Stimulated activated CD4-positive, alpha-beta T cell treated with anti-CD3 and anti-CD28 coated beads, Interleukin-2, amount 100 ng/mL, for 24 hours (primary cell): ENCODE measurements at places on chromosomes 3 and 15.

DNA sequence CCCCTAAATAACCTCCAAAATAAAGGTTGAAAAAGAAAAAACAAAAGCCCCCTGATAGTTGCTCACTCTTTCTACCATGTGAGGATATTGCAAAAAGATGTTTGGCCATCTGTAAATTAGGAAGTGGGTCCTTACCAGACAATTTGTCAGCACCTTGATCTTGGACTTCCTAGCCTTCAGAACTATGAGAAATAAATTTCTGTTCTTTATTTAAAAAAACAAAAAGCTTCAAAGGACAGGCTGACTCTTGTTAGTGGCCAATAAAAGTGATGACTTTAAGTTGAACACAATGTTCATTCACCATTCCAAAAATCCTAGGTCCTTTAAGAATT, 103.5 kb downstream of the CBLB start:
- DNase-seq = no peak

DNA sequence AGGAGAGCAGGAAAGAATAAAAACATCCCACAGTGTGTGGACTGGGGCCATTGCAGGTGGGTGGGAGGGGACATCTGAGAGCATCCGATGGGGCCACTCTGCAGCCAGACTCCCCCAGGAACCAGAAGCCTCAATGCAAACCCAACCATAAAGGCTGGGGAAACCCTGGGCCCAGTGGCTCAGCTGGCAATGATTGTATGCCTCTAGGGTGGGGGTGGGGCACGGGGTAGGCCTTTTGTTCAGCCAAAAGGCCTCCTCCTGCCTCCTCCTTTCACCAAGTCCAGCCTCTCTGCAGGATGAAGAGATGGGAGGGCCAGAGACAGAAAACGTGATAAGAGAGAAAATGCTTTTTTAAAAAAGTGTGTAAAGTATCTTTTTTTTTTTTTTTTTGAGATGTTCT, 45.5 kb upstream of the HERC1 start:
- no peak for DNase-seq

GRCh38 chr3:74850381-74850780, 235.9 kb upstream of the CNTN3 start:
- no peak for DNase-seq

DNA sequence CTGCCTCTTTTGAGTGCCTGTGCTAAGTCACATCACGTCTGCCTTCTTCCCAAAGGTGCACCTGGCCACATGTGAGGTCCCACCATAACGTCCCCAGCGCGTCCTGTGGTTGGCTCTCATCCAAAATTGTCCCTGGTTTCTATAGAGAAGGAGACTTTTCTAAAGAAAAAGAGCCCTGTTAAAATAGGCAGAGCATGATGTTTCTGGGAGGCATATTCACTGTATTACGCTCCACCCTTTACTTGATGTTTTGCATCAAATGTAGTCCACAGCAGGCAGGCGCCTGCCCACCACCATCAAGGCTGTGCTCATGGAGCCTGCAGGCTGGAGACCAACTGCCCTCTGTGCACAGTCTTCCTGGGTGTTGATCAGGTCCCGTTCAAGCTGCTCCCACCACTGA, 36.3 kb downstream of the WHAMM start:
- DNase-seq = no peak

DNA sequence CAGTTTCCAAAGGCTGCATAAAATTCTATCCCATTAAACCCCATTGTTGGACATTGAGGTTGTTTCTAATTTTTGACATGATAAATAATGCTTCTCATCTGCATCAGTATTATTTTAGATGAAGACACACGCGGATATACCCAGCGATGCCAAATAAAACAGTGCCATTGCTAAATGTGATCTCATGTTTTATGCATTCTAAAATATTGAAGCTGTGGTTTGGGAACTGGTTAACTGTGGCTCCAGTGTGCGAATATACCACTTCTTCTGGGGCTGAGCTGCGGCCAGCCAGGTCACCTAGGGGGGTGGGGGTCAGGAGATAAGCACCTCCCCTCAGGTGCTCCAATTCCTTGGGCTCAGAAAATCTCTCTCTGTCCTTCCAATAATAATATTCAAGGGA, 230.0 kb downstream of the ADAMTS9 start:
- no peak for DNase-seq

DNA sequence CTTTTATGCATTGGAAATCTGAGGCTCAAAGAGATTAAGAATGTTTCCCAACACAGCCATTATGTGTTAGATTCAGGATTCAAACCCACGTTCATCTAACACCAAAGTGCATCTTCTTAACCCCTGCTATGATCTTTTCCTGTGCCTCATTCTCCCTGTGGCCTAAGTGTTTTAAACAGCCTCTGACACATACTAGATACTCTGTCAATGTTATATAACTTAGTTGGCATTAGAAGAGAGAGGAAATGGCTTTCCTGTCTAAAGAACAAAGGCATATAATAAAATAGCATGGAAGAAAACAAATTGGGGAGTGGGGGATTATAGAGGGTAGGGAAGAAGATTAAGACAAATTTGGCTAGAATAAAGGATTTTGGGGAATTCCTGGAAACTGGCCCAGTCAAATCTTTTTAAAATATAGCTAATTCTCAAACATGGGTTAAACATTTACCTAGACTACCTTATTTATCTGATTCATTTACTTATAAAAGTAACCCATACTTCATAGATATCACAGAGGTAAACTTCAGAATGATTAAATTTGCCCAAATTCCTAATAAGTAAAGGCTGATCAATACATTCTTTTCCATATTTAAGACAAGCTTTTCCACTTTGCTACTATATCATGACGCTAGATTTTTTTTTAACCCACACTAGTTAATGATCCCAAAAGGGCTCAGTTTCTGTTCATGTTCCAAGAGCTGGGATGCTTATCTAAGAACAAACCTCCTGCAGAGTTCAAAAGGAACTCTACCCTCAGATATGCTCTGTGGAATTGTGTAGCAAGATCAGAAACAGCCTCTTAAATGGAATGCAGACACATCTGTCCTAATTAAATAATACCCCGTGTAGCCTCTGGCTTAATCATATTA, 122.9 kb upstream of the PTPRG start:
- no peak for DNase-seq

- DNase-seq = no peak
Observed at GRCh38 chr3:182375916-182376315, 417.4 kb upstream of the ATP11B start.

DNA sequence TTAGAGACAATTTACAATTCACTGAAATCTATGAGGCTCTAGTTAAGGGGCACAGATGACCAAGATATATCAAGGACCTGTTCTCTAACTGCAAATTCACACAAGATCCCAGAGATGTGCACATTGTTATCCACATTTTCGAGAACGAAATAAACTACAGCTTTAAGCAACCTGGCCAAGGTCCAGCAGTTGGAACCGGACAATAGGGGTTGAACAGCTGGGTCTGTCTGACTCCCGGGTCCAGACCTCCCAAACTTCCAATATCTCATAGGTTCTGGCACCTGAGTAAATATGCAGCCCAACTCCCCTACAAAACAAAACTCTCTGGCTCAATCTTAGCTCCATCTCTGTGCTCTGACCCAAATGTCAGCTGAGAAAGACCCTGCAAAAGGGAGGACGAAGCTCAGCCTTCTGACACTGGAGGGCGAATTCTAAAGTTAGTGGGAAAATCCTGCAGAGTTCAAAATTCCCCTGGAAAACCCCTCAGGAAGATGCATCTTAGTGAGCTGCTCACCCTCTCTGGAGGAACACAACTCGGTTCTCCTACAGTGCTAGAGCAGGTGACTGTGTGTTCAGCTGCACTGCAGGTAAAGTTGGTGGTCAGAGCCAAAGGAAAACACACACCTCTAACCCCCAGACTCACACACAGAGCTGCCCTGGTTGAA, 14.2 kb upstream of the SPATA12 start:
- DNase-seq = no peak

GRCh38 chr3:9809239-9809614, 835 bp upstream of the TTLL3 start:
- no peak for DNase-seq

- DNase-seq = no peak
Observed at GRCh38 chr3:178705925-178706324, 169.7 kb downstream of the KCNMB2 start.
